Neuronal stem cell (in vitro differentiated cells): ENCODE measurements at places on chromosomes 6 and 20.

DNA sequence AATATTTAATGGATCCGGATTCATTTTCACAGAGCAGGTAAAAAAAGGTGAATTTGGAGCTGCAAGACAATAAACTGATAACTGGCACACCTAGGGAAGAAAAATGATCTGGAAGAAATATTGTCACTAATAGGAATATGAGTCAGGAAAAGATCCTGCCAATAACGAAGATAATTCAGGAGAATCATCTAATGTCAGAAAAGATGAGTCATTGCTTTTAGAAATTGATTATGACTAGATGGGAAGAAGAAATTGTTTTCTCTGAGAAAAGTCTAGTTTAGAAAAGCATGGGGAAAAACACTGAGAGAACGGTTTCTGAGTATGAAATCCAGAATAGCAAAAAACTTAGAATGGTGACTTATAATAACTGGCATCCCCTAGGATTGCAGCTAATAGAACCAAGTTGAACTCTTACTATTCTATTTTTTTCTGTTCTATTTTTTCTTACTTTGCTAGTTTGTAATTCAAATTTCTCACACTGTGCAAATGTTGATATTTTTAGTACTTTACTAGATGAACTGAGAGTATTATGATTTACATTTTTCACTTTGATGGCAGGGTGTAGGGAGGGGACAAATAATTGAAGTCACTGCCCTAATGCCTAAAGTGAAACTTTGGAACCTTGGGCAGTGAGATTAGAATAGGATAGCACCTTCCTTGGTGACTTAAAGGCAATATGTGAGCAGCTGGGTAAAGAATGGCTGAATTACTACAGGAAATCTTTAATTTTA lies 38.2 kb upstream of the SUPT3H start:
- no peak for DNase-seq
- H3K4me3 ChIP-seq: no peak overlapping the region
- no peak overlapping the region for H3K27ac ChIP-seq
- H3K4me1 ChIP-seq: peaks cover 11% of the 10 kb centered on the region
- H3K27me3 ChIP-seq: peaks cover 5% of the 10 kb centered on the region
- peaks cover 2% of the 10 kb centered on the region for H3K36me3 ChIP-seq

DNA sequence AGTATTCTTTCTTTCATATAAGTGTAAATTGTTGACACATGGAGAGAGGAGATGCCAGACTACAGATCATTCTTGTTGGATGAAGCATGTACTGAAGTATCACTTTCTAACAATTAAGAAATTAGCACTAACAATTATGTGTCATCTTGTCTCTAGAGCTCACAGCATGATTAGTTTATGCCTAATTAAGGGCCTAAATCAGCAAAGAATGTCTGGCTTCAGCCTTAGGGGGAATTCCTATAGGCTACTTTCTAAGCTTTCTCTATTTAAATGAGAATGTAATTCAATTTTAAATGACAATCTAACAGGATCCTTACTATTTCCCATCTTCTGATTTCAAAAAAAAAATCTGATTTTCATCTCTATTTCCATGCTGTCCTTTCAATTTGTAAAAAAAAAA lies 371.0 kb downstream of the EPHA7 start:
- H3K27me3 ChIP-seq: no peaks in the 10 kb centered on the region
- no peaks in the 10 kb centered on the region for H3K4me1 ChIP-seq
- H3K36me3 ChIP-seq: no peaks in the 10 kb centered on the region
- no peak overlapping the region for H3K27ac ChIP-seq

- H3K4me1 ChIP-seq: peaks cover 16% of the 10 kb centered on the region
- H3K27me3 ChIP-seq: no peaks in the 10 kb centered on the region
- DNase-seq: no peak
- H3K36me3 ChIP-seq: no peaks in the 10 kb centered on the region
- no peak overlapping the region for H3K27ac ChIP-seq
- no peak overlapping the region for H3K4me3 ChIP-seq
Measured at GRCh38 chr6:44473393-44474189, 86.1 kb downstream of the CDC5L start.

DNA sequence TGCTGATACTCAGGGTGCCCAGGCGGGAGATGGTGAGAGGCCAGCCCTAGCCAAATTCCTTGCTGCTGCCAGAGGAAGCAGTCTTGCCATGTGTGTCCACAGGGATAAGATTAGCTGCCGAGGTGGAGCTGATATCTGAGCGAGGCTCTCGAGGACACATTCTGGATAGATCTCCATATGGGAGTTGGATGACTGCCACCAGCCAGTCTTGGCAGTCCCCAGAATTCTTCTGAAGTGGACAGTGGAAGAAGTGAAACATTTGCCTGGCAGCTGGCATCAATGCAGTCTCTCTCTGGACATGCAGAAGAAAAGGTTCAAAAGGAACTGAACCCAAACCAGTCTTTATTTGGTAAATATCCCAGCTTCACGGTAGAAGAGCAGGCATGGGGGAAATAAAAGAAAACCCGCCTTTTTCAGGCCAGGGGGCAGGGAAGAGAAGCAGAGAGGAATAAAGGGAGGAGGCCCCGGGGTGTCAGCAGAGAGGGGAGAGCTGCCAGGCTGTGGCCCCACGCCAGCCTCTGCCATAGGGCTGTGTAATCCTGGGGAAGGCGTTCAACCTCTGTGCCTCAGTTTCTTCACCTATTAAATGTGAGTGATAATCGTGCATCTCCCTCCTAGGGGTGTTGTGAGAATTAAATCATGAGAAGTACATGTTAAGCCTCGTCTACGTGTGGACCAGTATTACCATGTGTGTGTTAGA lies 3.7 kb upstream of the FUCA2 start:
- H3K27ac ChIP-seq: no peak overlapping the region
- no peak overlapping the region for H3K4me3 ChIP-seq
- no peaks in the 10 kb centered on the region for H3K27me3 ChIP-seq
- DNase-seq: no peak

GRCh38 chr6:140909156-140909555 lies 1223.6 kb upstream of the GJE1 start:
- H3K27ac ChIP-seq: no peak overlapping the region
- H3K27me3 ChIP-seq: no peaks in the 10 kb centered on the region
- no peak for DNase-seq
- no peak overlapping the region for H3K4me3 ChIP-seq
- H3K4me1 ChIP-seq: no peaks in the 10 kb centered on the region

GRCh38 chr20:11451793-11452291 lies 465.9 kb upstream of the BTBD3 start:
- peaks cover 23% of the 10 kb centered on the region for H3K4me1 ChIP-seq
- H3K27ac ChIP-seq: peak overlapping the region; percentile 85
- DNase-seq: peak; percentile 29
- H3K27me3 ChIP-seq: no peaks in the 10 kb centered on the region
- no peak overlapping the region for H3K4me3 ChIP-seq

- H3K36me3 ChIP-seq: no peaks in the 10 kb centered on the region
- DNase-seq: no peak
- no peaks in the 10 kb centered on the region for H3K4me1 ChIP-seq
- no peak overlapping the region for H3K4me3 ChIP-seq
- H3K27ac ChIP-seq: no peak overlapping the region
Measured at GRCh38 chr6:117306227-117306790, 41.0 kb downstream of the VGLL2 start.

DNA sequence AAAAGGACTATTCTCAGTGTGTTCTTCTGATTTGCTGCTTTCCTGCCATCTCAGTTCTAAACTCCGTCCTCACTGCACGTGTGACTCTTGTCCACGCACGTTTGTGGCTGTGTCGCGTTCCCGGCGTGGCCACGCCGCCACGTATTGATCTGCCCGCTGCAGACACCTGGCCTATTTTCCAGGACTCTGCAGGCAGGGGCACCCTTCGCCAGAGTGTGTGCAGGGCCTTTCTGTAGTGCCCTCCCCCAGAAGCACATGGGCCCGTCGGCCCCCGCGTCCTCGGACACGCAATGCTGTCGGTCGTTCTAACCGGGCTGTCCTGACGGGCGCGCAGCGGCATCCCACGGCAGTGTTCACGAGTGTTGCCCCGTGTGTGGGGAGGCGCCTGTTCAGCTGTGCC lies 87.6 kb downstream of the YTHDF1 start:
- no peak for DNase-seq
- H3K4me3 ChIP-seq: peak overlapping the region; percentile 51
- peaks cover 7% of the 10 kb centered on the region for H3K4me1 ChIP-seq

GRCh38 chr20:63612276-63612931 lies 14.5 kb downstream of the GMEB2 start:
- no peaks in the 10 kb centered on the region for H3K27me3 ChIP-seq
- H3K27ac ChIP-seq: no peak overlapping the region
- H3K4me3 ChIP-seq: peak overlapping the region; percentile 14
- no peak for DNase-seq

GRCh38 chr20:43994486-43995100 lies 79.9 kb downstream of the TOX2 start:
- no peak overlapping the region for H3K4me3 ChIP-seq
- no peak for DNase-seq
- H3K4me1 ChIP-seq: peaks cover 3% of the 10 kb centered on the region
- no peaks in the 10 kb centered on the region for H3K27me3 ChIP-seq
- H3K36me3 ChIP-seq: no peaks in the 10 kb centered on the region
- no peak overlapping the region for H3K27ac ChIP-seq

GRCh38 chr6:154590756-154591155 lies 80.3 kb upstream of the CNKSR3 start:
- no peak overlapping the region for H3K4me3 ChIP-seq
- no peak for DNase-seq
- no peak overlapping the region for H3K27ac ChIP-seq
- H3K27me3 ChIP-seq: no peaks in the 10 kb centered on the region
- peaks cover 4% of the 10 kb centered on the region for H3K4me1 ChIP-seq
- H3K36me3 ChIP-seq: no peaks in the 10 kb centered on the region

DNA sequence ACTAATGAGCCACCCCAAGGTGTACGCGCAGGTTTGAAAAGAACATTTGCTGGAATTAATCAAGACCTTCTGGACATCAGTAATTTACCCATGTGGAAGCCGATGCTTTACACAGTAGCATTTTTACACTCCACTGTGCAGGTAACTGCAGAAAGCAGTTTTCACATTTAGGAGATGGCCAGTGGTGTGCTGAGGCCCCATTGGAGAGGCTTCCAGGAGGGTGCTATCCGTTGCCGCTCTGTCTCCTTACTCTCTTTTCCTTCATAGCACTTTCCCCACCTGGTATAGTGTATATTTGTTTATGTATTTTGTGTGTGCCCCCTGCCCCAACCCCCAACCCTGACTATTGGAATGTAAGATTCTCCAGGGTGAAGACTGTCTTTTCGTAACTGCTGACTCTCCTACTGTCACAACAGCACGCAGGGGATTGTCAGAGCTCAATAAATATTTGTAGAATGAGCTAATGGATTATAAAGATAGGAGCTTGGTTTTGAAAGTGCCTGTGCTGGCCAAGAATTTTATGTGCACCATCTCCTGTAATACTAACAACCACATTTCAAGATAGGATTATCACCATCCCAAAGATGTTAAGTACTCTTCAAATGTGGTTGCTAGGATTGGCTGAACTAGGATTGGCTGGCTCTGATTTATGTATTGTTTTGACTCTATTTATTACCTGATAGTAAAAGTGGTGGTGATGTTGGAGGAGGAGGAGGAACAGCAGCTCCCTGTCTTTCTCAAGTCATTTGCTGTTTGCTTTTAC lies 74.0 kb upstream of the GLP1R start:
- no peaks in the 10 kb centered on the region for H3K27me3 ChIP-seq
- no peak overlapping the region for H3K27ac ChIP-seq
- no peaks in the 10 kb centered on the region for H3K4me1 ChIP-seq
- H3K36me3 ChIP-seq: no peaks in the 10 kb centered on the region
- DNase-seq: no peak

DNA sequence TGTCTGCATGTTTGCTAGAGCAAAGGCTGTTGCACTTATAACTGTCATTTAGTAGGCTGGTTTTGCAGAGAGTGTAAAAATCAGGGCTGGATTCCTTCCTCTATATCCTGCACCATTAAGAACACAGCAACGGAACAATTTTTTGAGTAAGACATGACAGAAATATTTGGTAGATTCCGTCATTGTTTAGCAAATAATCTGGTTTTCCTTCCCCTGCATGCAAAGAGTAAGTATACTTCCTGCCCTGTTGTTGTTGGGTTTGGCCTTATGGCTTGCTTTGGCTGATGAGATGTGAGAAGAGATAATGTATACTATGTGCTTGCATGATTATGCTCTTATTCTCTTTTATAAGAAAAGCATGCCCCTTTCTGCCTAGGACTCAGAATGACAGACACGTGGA lies 23.8 kb downstream of the MANEA start:
- H3K4me1 ChIP-seq: no peaks in the 10 kb centered on the region
- H3K4me3 ChIP-seq: no peak overlapping the region
- no peaks in the 10 kb centered on the region for H3K36me3 ChIP-seq
- no peaks in the 10 kb centered on the region for H3K27me3 ChIP-seq
- DNase-seq: no peak

GRCh38 chr20:38725148-38725901 lies 1.0 kb downstream of the SLC32A1 start:
- DNase-seq: no peak
- H3K4me1 ChIP-seq: peaks cover 13% of the 10 kb centered on the region
- no peak overlapping the region for H3K27ac ChIP-seq
- H3K36me3 ChIP-seq: no peaks in the 10 kb centered on the region

- no peaks in the 10 kb centered on the region for H3K36me3 ChIP-seq
- H3K4me1 ChIP-seq: no peaks in the 10 kb centered on the region
- H3K27ac ChIP-seq: no peak overlapping the region
- H3K27me3 ChIP-seq: no peaks in the 10 kb centered on the region
- DNase-seq: no peak
- H3K4me3 ChIP-seq: no peak overlapping the region
Measured at GRCh38 chr6:168989421-168989820, 264.2 kb downstream of the THBS2 start.

DNA sequence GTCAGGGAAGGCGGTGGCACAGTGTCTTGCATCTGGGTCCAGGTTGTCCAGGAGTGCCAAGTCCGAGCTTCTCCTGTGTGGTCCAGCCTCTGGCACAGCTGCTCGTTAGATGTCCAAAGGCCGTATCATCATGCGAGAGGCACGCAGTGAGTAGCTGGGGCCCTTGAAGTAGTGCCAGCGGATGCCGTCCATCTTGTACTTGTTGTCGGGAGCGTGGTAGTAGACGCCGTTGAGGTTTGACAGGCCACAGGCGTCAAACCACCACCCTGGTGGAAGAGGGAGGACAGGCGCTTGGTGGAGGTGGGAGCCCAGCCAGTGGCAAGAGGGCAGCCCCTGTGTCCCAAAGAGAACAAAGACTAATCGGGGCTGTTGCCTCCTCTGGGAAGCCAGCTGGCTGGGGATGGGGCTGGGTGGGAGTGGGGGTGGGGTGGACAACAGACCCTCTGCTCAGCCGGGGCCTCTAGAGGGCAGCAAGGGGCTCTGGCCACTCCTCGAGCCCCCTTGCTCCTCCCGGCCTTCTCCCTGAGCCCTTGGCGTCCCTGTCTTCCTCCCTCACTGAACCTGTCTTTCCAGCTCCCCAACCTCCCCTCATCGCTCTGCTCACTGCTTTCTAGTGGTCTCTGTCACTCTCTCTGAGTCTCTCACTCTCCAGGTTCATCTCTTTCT lies 39.5 kb downstream of the FAM110A start:
- H3K27ac ChIP-seq: no peak overlapping the region
- no peak for DNase-seq
- H3K27me3 ChIP-seq: no peaks in the 10 kb centered on the region
- H3K4me3 ChIP-seq: no peak overlapping the region

- no peaks in the 10 kb centered on the region for H3K27me3 ChIP-seq
- no peak overlapping the region for H3K4me3 ChIP-seq
- DNase-seq: no peak
- no peaks in the 10 kb centered on the region for H3K36me3 ChIP-seq
- H3K27ac ChIP-seq: no peak overlapping the region
- no peaks in the 10 kb centered on the region for H3K4me1 ChIP-seq
Measured at GRCh38 chr20:9927224-9927623, 88.3 kb upstream of the PAK5 start.

- peaks cover 8% of the 10 kb centered on the region for H3K4me1 ChIP-seq
- H3K4me3 ChIP-seq: no peak overlapping the region
- no peaks in the 10 kb centered on the region for H3K36me3 ChIP-seq
- H3K27ac ChIP-seq: no peak overlapping the region
Measured at GRCh38 chr6:29757701-29758293, 34.6 kb downstream of the HLA-F start.

- H3K4me3 ChIP-seq: peak overlapping the region; percentile 28
- peaks cover 21% of the 10 kb centered on the region for H3K27me3 ChIP-seq
- H3K4me1 ChIP-seq: peaks cover 9% of the 10 kb centered on the region
- no peak for DNase-seq
Measured at GRCh38 chr6:27667657-27668441, 194.9 kb upstream of the ZNF184 start.
